ENCODE measurements at places on chromosomes 16 and 17. TPM values are rescaled to one million over a fixed set of nuclear protein-coding genes. Genes with fewer than 3 reads are reported as not detected.

Gene ADGRG1
- total RNA-seq: 5.1 TPM

Gene TMEM100
- total RNA-seq: 7.0 TPM

Gene SEC14L1
- 20.1 TPM for total RNA-seq

Gene KRTAP3-1
- total RNA-seq: not detected

Gene KCTD13
- 9.8 TPM for total RNA-seq

Gene GPR142
- not detected for total RNA-seq

Measured in left lobe of liver (tissue), 2 donors.